ENCODE measurements at places on chromosomes 2 and 18.

DNA sequence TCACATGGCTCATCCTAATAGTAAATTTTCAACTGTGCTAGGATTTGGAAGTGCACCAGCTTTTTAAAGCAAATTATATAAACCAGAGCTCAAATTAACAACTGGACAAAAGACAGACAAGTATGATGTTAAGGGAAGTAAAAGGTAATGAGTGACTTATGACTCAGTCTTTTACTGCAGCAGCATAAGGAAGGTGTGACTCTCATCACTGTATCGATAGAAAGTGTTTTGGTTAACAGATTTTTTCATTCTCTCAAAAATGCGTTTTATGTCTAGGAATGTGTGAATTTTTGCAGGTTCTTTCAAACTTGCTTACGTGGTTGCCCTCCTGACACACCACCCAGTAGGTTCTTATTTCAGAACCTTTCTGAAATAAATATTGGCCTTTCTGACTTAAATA lies 244.2 kb upstream of the BOD1L2 start:
- no peak for DNase-seq

GRCh38 chr2:96768083-96768561 lies 7.4 kb downstream of the CNNM4 start:
- DNase-seq: no peak

DNA sequence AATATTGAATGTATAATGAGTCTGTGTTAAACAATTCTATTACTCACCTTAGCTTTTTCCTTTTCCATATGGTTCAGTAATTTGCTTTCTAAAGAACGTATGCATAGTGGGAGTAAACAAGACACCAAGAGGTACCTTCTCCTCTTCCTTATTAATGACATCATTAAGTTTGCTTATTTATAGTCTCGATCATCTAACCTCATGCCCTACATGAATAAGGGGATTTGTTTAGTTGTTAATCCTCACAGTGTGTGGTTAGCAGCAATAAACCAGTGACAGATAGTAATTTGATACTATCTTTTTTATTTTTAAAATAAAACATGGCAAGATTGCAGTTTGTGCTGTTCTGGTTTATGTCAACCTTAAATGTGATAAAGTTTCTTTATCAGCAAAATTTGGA lies 69.7 kb downstream of the COBLL1 start:
- no peak for DNase-seq

- no peak for DNase-seq
Measured at GRCh38 chr2:4012197-4012596, 308.8 kb downstream of the DCDC2C start.

DNA sequence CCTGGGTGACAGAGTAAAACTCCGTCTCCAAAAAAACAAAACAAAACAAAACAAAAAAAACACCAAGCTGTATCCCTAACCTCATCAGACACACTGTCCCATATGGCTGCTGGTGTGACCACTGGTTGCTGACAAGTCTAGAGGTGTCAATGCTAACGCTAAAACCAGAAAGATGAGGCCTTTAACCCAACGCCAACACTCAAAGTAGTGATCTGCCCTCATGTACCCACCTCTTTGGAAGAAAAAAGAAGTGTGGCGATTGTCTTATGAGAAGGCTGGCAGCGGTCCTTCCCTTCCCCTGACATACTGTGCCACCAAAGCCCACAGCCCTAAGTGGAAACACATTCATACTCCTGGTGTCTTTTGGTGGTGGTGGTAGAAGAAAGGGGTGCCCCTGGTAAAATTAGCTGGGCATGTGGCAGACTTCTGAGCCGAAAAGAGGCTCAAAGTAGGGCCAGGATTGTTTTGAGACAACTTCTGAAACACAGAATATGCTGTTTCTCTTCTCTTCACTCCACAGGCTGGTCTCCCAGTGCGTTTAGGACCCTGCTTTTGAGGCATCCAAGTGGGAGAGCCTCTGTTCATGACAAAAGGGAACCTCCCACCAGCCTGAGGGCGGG lies 9.8 kb downstream of the SERTAD2 start:
- DNase-seq: no peak

DNA sequence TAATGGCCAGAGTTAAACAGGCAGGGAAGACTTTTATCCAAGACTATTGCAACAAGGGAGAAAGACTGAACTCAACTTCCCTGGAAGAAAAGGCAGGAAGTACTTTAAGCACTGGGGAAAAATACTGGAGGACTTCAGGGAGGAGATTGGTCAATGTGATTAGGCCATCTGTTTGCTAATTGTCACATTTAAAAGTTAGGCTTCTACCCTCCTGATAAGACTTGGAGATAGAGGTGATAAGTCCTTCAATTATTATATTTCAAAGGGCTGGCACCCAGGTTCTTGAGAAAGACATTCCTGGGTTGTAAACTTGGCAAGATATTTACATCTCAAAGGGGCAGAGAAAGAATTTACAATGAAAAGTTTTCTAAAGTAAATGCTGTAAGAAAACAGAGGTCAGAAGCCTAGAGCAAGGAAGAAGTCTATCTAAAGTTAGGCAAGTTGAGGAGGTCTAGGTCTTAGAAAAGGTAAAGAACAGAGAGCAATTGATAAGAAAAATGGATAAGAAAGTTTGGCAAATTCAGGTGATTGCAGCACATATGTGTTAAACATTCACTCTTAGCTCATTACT lies 48.4 kb downstream of the DTNA start:
- no peak for DNase-seq

DNA sequence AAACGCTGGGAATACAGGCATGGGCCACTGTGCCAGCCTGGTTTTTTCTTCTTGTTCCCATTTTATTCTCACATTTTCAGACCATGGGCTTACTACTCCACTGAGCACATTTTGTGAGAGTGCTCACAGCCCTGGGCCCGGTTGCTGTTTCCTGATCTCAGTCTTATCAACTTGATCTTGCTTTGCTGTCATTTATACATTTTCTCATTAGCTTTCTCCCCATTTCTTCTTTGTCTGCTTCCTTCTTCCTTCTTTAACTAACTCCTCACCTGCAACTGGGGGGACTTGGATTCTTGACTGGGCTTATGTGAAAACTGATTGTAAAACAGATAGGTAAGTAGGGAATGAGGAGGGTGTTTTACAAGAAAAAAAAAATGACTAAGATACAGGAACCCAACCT lies 117.3 kb downstream of the PLB1 start:
- DNase-seq: no peak

DNA sequence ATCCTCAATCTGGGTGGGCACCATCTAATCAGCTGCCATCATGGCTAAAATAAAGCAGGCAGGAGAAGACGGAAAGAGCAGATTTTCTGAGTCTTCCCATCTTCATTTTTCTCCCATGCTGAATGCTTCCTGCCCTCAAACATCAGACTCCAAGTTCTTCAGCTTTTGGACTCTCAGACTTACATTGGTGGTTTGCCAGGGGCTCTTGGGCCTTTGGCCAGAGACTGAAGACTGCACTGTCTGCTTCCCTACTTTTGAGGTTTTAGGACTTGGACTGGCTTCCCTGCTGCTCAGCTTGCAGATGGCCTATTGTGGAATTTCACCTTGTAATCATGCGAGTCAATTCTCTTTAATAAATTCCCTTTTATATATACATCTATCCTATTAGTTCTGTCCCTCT lies 36.6 kb downstream of the DIPK1C start:
- no peak for DNase-seq

DNA sequence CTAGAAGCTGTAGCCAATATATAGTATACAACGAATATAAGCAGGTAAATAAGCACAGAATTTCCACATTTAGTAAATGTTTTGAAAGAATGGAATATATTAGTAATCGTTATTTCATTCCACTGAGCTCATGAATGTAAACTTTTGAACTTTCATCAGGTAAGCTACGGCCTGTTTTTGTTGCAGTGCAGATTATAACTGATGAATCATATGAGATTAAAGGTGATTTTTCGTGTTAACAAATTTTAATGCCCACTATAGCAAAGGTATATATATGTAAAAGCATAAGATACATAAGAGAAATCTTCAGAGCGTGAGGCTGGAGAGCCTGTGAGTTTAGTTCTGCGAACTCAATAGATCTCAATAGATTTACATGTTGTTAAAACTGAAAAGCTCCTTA lies 1.1 kb downstream of the SCYGR1 start:
- no peak for DNase-seq

DNA sequence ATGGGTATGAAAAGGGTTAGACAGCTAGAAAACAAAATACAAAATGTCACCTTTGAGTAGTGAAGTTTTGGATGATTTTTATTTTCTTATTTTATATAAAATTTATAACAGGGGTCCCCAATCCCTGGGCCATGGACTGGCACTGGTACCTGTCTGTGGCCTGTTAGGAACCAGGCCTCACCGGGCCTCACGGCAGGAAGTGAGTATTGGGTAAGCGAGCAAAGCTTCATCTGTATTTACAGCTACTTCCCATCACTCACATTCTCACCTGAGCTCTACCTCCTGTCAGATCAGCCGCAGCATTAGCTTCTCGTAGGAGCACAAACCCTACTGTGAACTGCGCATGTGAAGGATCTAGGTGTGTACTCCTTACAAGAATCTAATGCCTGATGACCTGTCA lies 202.8 kb upstream of the TWIST2 start:
- no peak for DNase-seq

GRCh38 chr18:26989842-26990241 lies 124.3 kb upstream of the AQP4 start:
- DNase-seq: no peak

GRCh38 chr2:70440621-70441020 lies 113.0 kb downstream of the TGFA start:
- no peak for DNase-seq

DNA sequence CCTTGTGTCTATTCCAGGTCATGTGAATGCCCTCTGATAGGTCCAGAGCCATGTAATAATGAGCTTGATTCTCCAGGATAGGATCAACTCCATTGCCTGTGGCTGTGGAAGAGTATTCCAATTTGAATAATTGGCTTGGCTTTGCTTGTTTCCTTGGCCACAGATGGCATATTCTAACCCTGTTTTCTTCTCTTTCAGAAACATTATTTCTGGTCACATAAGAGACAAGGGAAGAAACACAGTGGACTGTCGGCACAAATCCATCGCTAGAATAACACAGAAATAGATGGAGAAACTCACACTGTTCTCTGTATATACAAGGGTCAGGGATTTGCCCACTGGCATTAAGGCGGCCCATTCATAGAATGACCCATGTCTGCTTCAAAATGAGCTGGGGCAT lies 278.4 kb upstream of the CCDC68 start:
- DNase-seq: no peak

- DNase-seq: no peak
Measured at GRCh38 chr2:49834433-49834832, 680.1 kb upstream of the FSHR start.

DNA sequence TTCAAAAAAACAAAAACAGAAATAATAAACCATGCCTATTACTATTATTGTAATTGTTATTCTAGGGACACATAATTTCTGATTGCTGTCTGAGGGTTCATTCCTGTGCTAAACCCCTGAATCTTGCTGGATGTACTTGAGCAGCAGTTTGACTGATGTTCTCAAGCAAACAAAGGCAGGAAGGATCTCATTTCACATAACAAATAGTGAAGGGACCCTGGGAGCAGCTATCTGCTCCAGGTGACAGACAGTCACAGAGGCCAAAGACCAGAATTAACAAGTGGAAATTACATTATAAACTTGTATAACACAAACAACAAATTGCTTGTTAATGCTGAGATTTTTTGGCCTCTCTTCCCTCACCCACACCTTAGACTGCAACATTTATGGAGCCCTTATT lies 284.2 kb downstream of the THSD7B start:
- no peak for DNase-seq

DNA sequence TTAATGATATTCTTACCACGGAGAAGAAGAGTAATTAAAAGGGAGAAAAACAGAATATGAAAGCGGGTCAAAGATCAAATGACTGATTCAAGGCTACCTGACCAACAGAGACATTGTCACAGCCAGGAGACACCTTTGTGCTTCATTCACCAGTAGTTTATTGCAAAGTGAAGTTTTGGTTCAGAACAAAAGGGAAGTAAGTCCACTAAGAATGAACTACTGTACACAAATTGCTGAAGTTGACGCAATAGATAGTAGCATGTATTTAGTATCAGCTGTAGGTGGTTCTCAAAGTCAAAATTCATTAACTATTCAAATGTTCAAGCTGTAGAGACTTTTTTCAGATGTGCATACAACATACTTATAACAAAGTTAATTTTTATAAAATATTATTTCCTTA lies 64.7 kb upstream of the COX7A2L start:
- no peak for DNase-seq

GRCh38 chr18:22013993-22014392 lies 155.4 kb upstream of the GATA6 start:
- no peak for DNase-seq

DNA sequence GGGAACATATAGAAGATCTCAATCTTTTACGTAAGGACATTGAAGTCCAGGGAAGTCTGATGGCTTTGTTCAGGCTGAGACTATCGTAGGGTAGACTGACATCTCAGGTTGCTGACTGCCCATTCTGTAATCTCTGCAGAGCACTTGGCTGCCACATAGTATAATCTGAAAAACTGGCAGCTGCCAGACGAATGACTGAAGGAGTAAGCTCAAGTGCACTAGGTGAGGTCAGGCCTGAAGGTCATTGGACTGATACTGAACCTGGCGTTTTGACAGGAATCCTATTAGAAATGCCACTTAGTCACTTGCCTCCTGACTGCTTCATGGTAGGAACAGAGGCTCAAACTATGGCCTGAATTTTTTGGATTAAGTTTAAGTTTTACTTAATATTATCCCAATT lies 23.5 kb downstream of the GPD2 start:
- no peak for DNase-seq

DNA sequence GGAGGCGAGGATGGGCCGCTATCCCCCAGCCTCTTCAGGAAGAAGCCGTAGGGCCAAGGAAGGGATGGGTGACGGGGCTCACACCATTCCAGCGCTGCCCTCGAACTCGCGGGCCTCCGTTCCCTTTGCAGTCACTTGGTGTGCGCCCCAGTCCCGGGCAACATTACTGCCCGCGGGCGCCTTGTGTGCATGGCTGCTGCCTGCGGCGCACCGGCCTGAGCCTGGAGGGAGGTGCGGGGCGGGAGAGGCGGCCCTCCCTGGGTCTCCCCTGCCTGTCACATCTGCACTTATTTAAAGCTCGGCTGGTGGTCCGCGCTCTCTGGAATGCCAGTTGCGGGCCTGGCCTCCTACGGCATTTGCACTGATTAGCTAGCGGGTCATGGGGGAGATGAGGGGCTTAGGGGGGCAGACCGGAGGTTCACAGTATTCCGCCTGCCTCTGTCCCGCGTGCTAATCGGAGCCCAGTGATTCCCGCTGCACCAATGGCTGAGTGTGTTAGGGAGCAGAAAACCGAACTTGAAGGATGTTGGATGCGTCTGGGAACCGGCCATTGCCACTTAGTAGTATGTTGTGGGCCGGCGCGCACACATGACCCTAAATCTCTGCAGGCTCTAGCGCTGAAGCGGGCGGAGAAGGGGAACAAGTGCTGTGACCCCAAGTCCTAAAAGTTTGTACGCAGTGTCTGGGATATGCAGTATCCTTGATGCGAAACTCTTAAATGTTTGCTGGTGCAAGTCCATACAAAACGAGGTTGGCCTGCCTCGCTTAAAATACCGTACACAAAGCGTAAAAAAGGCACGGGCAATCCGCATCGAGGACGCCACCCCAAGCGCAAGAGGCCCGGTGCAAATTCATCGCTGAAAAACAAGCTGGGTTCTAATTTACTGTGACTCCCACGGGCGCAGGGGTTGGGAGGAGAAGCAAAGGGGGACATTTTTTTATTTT lies 161.2 kb upstream of the SIX2 start:
- DNase-seq: no peak

GRCh38 chr2:222864296-222864695 lies 3.5 kb downstream of the ACSL3 start:
- DNase-seq: no peak

Data from NCI-H2081 treated with DMSO at 0.1 percent for 48 hours (cell line).